DMS79 (cell line): ENCODE measurements at places on chromosomes 1 and 21.

- DNase-seq = no peak
Measured at GRCh38 chr1:180484490-180484889, 17.9 kb downstream of the ACBD6 start.

GRCh38 chr1:37672136-37672870 is 20.0 kb upstream of the CDCA8 start:
- no peak for DNase-seq

- no peak for DNase-seq
Measured at GRCh38 chr1:241660424-241660972, 8.4 kb downstream of the WDR64 start.

- DNase-seq = no peak
Measured at GRCh38 chr1:36981771-36982622, 52.3 kb downstream of the GRIK3 start.

DNA sequence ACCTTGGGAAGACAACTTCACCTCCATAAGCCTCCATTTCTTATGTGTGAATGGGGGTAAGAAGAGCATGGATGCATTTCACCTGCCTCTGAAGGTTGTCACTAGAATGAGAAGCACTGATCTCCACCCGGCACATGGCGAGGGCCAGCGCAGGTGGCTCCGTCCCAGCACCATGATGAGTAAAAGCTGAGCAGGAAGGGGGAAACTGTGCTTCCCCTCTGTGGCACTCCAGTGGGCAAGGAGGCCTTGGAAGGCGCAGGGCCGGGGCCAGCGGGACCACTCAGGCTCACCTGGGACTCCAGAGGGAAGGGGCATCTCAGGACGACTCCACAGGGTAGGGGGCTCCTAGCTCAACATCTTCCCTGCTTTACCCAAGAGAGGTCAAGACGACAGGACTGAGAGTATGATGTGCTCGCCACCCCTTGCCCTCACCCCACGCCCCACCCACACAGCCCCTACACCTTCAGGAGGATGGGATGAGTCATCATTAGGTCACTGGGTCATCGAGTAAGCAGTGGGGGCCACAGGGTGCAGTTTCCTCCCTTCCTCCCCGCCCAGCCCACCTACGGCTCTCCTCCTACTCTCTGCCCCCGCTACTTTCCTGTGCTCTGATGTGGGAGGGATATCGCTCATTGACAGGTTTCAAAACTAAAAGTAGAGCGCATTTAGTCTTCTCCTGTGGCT is 112.1 kb downstream of the HIVEP3 start:
- no peak for DNase-seq

- DNase-seq = no peak
Measured at GRCh38 chr21:18477043-18477442, 73.5 kb upstream of the TMPRSS15 start.

- no peak for DNase-seq
Measured at GRCh38 chr1:183842795-183843144, 37.9 kb downstream of the RGL1 start.

DNA sequence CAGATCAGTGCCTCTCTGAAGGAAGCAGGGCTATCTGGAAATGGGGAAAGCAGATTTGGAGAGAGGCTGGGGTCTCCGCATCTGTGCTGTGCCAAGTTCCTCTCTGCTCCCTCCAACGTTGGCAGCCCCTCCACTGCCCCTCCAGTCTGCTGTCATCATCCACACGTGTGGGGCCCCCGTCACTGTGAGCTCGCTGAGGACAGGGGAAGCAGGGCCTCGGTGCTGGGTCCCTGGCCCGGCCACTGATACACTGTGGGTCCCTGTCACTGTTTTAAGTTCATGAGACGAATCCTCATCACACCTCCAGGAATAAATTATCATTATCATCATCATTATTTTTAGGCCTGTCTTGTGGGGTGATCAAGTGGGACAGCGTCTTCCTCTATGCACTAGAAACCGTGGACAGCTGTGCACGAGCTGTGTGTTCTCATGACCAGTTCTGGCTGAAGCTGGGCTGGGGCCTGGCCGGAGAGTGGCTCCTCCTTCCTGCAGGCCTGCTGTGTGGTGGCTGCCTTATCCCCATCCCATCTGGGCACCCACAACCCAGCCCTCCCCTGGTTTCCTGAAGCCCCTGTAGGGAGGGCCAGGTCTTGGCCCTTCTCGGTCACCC is 52.2 kb downstream of the DMRTB1 start:
- DNase-seq = no peak

- no peak for DNase-seq
Measured at GRCh38 chr1:86150553-86151055, 6.0 kb downstream of the COL24A1 start.

GRCh38 chr21:25970254-25970930 is 200.2 kb downstream of the APP start:
- no peak for DNase-seq

GRCh38 chr1:36401602-36402503 is 4.1 kb upstream of the LSM10 start:
- DNase-seq = no peak

GRCh38 chr1:161838362-161838761 is 72.2 kb downstream of the ATF6 start:
- DNase-seq = no peak

- DNase-seq = no peak
Measured at GRCh38 chr1:7842517-7842916, 10.3 kb downstream of the UTS2 start.

DNA sequence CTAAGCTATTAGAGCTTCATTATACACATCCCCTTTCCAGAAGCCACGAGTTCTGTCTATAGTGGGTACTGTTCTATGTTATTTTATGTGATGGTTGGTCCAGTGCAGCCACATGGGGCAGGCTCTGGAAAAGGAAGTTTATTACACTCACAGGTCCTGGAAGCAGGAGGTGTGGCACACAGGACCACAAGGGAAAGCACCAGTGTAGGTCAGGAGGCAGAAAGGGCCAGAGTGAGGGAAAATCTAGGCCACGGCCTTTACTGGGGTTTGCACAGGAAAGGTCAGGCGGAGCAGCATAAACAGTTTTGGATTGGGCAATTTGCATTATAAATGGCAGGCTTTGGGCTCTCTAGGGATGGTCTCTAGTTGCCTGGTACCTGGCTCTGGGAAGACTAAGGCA is 21.8 kb upstream of the CNIH3 start:
- no peak for DNase-seq

DNA sequence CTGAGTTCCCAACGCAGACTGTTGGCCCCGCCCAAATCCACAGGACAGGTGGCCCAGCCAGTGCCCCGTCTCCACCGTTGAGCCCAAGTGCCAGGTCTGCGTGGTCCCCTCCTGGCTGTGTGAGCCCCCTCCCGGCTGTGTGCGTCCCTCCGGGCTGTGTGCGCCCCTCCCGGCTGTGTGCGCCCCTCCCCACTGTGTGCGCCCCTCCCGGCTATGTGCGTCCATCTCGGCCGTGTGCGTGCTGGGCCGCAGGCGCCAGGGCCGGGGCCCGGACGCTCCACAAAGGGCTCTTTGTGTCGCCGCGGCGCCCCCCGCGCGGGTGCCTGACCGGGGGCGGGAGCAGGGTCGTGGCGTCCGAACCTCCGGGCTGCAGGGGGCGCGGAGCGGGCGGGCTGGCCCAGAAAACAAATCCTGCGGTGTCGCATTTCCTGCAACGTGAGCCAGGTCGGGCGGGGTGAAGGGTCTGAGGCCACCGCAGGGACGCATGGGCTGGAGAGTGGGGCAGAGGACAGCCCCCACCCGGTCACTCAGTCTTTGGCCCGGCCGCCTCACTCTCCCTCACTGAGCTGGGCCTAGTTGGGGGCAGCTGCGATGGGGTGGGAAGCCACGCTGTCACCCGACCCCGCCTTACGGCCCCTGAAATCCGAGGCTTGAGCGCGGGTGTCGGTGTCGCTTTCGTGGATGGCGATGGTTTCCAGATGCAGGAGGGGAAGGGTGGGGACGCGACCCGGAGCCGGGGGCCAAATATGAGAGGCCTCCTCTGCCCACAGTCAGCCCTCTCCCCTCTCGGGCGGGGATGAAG is 18.8 kb downstream of the TNFRSF25 start:
- DNase-seq = peak; percentile 68

DNA sequence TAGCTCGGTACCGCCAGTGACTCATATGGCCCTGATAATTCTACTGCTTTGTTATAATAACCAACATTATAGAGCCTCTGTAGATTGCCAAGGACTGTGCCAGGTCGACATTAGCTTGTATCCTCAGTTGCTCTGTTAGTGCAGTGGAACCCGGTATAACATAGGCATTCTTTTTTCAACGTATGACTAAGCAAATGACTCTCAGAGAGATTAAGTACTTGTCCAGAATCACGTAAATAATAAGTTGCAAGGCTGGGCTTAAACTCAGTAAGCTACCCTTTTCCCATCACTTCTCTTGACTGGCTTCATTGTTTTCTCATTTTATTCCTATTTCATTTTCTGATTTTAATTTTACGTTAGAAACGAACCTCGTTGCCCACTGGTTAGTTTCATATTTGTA is 85.1 kb downstream of the UBE4B start:
- DNase-seq = no peak

- DNase-seq = no peak
Measured at GRCh38 chr1:237613984-237614383, 276.7 kb downstream of the ZP4 start.

DNA sequence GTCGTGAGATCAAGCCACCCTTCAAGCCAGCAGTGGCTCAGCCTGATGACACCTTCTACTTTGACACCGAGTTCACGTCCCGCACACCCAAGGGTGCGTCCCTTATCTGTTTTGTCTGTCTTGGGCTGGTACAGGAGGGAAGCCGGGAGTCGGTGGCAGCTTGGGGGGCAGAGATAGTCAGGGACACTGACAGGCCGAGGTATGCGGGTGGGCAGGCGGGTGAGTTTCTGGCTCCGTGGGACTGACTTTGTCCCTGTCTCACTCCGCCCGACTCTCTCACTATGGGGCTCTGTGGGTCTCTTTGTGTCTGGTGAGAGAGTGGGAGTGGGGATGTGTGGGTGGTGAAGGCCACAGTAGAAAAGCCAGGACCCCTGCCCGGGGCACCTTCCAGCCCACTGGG is 27.4 kb downstream of the RPS6KA1 start:
- DNase-seq = no peak

DNA sequence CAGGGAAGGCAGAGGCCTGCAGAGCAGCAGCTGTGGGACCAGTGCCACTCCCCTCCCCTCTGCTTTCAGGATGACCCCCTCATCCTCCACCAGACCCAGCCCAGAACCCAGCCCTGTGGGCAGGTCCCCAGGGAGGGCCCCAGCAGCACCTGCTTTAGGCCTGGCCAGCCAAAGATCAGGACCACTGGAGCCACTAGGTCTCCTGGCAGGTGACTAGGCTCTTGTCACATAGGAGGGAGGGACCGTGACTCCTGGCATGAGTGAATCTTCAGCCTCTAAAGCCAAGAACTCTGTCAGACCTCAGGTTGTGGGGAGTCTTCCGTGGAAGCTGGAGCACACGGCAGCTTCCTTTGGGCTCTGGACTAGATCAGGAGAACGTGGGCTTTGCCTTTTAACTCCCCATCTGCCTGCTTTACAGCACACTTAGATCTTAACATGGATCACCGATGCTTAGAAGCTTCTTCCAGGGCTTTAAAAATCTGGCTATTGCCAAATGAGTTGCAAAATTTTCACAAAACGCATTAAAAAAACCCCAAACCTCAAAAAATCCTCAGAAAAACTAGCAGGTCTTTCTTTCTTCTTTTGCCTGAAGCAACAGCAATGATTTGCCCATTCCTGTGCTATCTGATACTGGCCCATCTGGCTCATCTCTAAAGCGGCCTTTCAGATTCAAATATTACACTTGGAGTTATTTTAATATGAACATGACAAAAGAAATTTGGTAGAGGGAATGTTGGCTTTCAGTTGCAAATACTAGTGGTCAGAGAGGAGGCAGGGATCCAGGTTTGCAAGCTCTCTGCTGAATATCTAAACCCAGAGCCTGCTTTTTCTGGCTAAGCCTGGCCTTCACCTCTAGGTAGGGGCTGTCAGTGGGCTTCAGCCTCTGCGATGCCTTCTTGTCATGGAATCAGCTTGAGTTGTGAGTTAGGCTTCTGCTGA is 235.2 kb downstream of the SDCCAG8 start:
- DNase-seq = no peak

DNA sequence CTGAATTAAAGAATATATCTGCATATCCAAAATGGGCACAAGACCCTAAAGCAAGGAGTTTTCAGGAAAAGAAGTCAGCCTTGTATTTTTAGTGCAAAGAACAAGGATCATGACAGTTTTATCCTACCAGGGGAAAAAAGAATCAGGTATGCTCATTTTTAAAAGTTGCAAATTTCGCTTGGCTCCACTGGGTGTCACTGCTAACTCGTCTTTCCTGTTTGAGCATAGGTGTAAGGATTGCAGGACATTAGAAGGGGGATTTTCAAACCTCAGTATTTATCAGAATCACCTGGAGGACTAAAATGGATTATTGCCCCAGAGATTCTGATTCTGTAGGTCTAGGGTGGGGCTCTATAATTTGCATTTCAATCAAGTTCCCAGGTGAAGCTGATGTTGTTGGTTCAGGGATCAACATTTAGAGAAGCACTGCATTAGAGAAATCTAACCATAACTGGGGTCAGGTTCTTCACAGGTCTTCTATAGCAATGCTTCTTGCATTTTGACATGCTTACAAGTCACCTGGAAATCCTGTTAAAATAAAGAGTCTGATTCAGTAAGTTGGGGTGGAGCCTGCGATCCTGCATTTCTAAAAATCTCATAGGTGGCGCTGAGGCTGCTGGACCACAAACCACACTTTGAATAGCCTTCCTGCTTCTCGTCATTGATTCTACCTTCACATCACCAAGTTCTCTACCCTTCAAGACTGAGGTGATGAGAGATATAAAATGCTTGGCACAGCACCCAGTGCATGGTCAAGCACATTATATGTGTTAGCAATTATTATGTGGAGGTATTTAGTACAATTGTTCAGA is 39.6 kb downstream of the NUF2 start:
- peak; percentile 10 for DNase-seq

GRCh38 chr1:230915078-230915477 is 46.8 kb upstream of the C1orf198 start:
- no peak for DNase-seq

- DNase-seq = no peak
Measured at GRCh38 chr21:45139473-45139872, 65.1 kb downstream of the ADARB1 start.

GRCh38 chr1:246420300-246420699 is 86.8 kb downstream of the SMYD3 start:
- no peak for DNase-seq

- DNase-seq = no peak
Measured at GRCh38 chr21:41621513-41621912, 113.6 kb upstream of the TMPRSS2 start.

- DNase-seq = no peak
Measured at GRCh38 chr1:4001461-4001860, 101.4 kb upstream of the C1orf174 start.

GRCh38 chr1:107599220-107599619 is 365.8 kb downstream of the VAV3 start:
- DNase-seq = no peak

DNA sequence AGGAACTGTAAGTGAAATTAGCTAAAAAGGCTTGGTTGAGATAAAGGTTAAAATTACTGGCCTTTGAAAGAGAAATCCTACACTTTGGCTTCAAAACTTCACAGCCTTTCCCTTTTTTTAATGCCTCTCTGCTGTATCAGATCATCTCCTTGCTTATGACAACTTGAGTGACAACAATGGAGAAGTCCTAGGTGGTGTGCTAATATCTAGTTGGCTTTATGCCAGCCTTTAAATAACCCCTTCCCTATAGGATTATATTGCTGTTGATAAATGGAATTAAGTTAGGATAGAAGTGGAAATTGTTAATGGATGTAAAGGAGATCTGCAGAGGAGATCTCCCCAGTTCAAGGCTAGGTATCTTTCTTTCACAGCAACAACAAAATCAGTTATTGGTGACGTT is 130.2 kb upstream of the ATP1B1 start:
- peak; percentile 9 for DNase-seq
